ENCODE measurements at places on chromosomes 5 and 9.

- no peak for DNase-seq
Measured at GRCh38 chr9:113599646-113600022, 136.1 kb downstream of the RGS3 start.

DNA sequence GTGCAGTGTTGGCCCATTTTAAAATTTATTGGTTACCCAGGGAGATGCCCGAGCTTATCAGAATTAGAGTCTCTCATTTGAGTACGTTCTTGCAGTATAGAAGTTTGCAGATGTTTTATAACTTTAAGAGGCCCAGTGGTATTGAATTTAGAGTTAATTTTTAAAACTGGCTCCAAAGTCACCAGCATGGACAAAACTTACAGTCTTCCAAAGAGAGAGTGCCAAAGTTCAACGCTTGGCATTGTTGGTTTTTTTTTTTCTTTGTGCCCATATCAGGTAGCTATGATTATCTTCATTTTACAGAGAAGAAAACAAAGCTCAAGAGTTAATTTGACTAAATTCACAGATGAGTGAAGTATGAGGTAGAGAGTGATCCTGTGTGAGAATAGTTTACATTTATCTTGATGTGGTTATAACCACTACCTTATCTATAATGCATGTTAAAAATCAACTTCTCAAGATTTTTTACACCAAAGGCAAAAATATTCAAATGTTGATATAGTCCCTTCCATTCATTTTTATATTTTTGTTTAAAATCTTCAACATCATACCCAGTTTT, 273.7 kb upstream of the DMRT1 start:
- no peak for DNase-seq

DNA sequence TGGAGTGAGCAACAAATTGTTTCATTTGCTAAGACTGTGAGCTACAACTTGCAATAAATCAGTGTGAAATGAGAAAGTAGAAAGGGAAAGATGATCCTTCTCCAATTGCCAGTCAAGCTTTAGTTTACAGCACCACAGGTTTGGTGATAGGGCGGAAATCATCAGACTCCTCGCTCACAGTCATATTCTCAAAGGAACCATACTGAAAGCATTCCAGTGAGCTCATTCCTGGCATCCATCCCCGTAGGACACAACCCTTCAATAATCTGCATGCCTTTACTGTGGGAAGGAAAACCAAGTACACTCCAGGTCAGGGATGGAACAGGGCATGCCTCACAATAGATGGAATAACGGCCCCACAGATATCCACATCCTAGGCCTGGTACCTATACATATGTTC, 80.7 kb downstream of the FSTL4 start:
- peak; percentile 7 for DNase-seq

GRCh38 chr5:81417052-81417451, 23.1 kb upstream of the ACOT12 start:
- DNase-seq: no peak

DNA sequence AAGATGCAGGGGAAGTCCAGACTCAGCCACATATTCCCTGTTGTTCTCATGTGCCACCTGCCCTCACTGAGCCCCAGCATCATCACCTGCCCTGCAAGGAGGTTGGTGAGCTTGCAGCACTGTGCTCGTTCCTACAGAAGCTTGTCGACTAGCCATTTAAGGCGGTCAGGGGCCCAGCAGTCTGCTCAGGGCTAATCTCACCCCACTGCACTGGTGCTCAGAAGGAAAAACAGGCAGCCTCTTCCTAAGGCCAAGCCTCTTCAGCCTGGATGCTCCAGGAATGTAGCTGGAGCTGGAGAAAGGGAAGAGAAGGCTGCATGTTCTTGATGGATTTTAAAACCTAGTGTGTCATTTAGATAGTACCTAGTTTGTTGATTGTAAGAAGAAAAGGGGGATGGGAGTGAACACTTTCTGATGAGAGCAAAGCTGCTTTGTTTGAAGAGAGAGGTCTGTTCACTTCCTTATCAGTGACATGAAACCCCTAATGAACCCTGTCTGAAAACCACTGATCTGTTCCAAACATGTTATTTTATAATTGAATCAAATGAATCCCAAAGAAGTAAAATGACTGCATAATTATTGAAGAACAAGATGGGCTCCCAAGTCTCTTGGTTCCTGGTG, 10.6 kb upstream of the ASPN start:
- no peak for DNase-seq

DNA sequence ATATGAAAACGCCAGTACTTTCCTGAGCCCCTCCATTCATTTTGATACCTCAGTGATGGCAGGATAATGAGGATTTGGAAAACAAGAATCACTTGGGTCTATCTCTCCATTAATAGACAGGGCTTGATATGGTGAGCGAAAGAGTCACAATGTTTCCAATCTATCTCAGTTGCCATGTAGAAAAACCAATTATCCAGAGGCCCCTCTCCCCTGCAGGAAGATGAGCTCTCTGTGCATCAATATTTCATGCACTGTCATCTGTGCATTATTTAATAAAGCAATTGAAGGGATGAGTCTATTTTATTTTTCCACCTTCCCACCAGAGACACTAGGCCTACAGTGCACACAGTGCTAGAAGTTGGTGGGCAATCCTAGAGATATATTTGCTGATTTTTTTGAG, 326.9 kb downstream of the SPOCK1 start:
- no peak for DNase-seq

DNA sequence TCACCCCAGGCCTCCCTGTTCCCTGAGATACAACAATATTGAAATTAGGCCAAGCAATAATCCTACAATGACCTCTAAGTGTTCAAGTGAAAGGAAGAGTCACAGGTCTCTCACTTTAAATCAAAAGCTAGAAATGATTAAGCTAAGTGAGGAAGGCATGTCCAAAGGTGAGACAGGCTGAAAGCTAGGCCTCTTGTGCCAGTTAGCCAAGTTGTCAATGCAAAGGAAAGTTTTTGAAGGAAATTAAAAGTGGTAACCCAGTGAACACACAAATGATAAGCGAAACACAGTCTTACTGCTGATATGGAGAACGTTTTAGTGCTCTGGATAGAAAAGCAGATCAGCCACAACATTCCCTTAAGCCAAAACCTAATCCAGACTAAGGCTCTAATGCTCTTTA, 39.8 kb downstream of the PTAR1 start:
- DNase-seq: no peak
